Stimulated activated CD4-positive, alpha-beta T cell treated with anti-CD3 and anti-CD28 coated beads, Interleukin-1b, Interleukin-23, amount 100 ng/mL, for 1 hour (primary cell): ENCODE measurements at places on chromosomes 3 and 15.

- DNase-seq = no peak
These were observed 36.0 kb upstream of the COLQ start for GRCh38 chr3:15557511-15557946.

DNA sequence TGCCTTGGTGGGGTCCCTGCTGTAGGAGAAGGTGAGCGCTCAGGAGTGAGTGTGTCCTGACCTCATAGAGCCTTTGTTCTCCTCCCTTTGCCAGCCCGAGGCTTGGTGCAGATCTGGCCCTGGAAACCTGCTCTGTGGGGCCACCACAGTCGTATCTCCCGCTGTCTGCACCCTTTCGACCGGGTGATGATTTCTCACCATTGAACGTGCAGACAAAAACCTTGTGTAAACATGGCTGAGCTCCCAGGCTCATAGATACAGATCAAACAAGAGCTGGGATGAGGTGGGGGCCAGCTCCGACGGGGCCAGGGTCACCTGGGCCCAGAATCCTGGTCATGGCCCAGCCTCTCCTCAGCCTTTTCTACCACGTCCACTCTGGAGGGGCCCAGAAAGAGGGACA is 34.6 kb upstream of the ESYT3 start:
- no peak for DNase-seq

DNA sequence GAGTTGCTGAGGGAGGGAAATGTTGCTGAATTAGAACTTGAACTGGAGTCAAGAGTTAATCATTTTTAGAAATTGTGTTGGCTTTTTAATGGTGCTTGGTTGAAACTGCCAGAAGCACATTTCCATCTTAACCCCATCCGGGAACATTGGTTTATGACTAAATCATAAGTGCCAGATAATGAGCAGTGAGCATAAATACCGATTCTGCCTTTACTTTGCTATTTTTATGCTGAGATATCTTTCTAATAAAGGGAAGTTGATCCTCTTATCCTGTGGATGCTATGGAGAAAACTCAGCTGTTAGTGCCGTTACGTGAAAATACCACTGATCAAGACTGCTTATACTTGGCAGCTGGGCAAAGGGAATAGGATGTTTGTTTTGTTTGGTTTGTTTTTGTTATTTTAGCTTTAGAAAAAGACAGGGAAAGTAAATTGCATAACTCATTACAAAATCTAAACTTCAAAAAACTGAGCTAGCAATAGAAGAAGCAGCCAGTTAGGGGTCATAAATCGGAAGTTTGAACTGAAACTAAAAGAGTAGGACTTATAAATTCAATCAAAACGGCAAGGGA is 813.1 kb downstream of the NAALADL2 start:
- no peak for DNase-seq

GRCh38 chr3:187746059-187746441 is 782 bp upstream of the BCL6 start:
- DNase-seq = no peak

DNA sequence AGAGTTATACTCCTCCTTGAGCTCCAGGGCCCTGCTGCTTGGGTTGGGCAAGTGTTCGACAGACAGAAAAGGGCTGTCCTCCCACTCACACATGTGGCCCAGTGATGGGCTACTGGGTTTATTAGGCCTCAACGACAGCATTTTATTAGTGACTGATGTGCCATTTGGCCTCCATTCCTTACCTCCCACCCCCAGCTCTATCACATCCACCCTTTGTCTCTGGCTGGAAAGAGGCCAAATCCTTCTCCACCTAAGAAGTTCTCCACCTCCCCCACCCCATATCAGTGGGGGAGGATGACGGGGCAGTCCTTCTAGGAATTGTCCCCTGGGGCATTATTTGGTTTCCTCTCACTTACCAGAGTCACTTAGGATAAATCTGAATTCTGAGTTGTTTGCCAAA is 57.1 kb upstream of the WNT5A start:
- DNase-seq = no peak

DNA sequence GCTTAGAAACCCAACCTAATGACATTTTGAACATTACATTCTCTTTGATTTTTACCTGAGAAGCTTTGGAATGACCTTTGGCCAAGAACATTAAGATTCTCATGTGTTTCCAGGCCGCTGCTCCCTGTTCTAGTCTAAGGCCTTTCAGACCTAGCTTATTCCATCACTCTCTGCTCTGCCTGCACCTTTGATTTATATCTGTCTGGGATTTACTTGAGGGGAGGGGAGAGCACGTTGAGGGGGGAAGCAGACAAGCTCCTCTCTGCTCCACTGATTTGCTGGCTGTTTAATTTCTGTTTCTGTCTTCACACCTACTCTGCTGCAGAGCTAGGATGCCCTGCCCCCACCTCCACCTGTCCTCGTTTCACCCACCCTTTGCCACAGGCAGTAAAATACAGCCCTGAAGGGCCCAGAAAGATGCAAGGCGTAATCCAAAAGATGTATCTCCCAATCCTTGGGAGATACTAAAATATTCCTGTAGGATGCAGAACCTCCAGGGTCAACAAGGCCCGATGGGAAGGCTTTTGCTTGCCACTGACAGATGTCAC is 429.8 kb downstream of the EPHB1 start:
- DNase-seq = no peak

DNA sequence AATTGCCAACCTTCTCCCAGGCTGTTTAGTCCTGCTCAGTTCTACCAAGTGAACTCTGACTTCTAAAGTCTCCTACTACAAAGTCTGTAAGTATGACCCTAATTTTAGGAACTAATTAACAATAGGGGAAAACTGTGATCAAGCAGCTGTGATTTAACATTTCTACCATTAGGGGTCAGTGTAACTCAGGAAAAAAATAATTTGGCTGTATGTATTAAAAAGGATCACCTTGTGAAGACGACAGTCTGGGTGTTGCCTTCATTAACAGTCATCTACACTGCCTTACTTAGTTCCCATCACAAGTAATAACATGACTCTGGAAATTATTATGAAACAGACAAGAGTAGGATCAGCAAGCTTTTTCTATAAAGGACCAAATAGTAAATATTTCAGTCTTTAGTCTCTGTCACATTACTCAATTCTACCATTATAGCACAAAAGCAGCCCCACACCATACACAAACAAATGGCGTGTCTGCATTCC is 4.2 kb upstream of the NPHP3 start:
- DNase-seq = no peak

DNA sequence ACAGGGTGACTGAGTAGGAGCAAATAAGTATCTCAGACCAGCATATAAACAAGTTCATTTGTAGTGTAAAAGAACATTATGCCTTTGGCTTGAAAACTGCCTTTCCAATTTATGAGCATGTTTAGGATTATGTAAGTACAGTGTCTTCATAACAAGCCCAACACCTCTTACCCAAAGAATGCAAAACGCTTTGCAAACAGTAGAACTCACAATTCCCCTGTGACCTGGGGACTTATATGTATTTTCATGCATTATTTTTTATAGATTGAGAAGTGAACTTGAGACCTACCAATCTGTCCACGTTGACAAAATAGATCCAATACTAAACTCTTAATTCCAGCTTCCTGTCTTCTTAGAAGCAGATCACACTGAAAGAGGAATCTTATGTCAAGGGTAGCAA is 202.1 kb downstream of the TP63 start:
- DNase-seq = no peak

GRCh38 chr15:100108846-100109245 is 232.9 kb downstream of the ADAMTS17 start:
- DNase-seq = no peak

- DNase-seq = no peak
These were observed 12.6 kb upstream of the GPX1 start for GRCh38 chr3:49370585-49371290.

- no peak for DNase-seq
These were observed 263 bp upstream of the UTS2B start for GRCh38 chr3:191330530-191331048.

GRCh38 chr3:109122690-109123089 is 4.8 kb upstream of the MORC1 start:
- DNase-seq = no peak

DNA sequence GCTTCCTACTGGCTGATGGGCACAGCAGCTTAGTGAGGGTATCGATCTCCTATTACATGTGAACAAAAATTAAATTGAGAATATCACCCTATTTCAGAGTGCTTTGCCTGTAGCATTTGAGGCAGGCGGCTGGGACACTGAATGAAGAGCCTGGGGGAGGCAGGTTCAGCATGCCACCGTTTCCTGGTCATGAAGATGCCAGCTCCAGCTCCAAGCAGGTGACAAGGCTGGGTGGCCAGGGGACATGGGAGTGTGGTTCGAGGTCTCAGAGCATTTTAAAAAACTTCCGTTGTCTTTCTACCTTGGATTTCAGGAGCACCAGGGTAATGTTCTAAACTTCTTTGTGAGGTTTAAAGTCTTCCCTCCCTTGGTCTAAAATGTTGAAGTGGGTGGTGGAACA is 158.2 kb downstream of the RPLP1 start:
- DNase-seq = no peak

GRCh38 chr15:83300826-83301225 is 16.4 kb upstream of the BNC1 start:
- DNase-seq = no peak

DNA sequence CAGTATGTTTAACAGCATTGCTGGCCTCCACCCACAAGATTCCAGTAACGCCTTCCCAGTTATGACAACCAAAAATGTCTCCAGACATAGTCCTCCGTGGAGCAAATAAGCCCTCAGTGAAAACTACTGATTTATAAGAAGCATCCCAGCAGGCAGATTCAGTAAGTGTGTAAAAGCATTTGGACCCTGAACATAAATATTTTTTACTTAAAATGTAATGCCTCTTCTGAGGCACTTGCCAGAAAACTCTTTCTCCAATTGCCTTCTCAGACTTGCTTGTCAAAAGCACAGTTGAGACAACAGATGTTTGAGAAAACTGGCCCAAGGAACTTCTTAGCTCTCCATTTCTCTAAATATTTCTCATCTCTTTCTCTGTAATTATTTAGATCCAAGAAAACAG is 31.8 kb upstream of the DCLK3 start:
- DNase-seq = no peak

DNA sequence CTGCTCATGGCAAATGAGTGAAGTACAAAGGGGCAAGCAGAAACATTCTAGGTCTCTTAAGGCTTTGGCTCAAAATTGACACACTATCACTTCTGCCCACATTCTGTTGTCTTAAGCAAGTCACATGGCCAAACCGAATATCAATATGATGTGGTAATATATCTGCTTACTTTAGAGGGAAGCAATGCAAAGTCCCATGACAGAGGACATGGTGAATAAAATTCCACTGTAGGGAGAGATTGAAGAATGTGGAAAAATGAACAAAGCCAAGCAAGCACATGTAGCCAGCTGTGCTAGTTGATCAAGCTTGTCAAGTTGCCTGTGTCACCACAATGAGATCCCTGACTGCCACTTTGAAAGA is 11.2 kb upstream of the TBC1D5 start:
- DNase-seq = no peak

GRCh38 chr15:77081971-77082370 is 11.1 kb upstream of the TSPAN3 start:
- no peak for DNase-seq

GRCh38 chr15:60399931-60400330 is 2.1 kb upstream of the ANXA2 start:
- DNase-seq = no peak

GRCh38 chr3:140715035-140715434 is 37.2 kb downstream of the TRIM42 start:
- no peak for DNase-seq

GRCh38 chr3:105429034-105429762 is 62.5 kb downstream of the ALCAM start:
- no peak for DNase-seq

GRCh38 chr15:28942571-28942970 is 56.8 kb downstream of the APBA2 start:
- no peak for DNase-seq
